ENCODE measurements at places on chromosomes 4 and X.

DNA sequence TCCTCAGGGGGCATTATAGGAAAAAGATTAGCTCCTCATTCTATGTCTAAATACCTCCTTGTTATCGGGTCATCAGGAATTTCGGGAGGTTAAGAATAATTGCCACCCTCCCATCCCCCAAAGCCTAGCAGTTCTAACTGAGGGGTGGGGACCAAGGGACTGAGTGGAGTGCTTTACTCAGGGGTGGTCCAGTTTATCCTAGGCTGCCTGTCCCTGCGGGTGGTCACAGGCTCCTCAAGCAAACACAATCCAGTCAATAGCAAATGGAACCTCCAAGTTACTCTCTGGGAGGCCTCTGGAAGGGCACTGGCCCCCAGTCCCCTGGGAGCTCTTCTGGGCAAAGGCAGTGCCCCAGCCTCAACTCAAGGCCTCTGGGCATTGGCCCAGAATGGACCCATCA is 6.7 kb downstream of the ELF4 start:
- DNase-seq = no peak

DNA sequence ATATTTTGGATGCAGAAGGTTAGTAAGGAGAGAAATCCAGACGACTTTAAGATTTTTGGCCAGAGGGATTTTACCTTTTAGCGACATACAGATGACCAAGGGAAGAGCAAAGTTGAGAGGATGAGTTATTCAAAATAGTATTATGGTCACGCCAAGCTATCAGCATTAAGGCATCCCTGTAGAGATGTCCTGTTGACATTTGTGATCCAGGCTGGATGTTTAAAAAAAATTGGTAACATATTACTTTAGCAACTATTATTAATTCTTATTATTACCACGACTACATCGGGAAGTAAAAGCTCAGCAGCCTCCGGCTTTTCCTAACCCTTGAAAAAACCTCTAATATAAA is 562 bp upstream of the OSTC start:
- DNase-seq = no peak

- DNase-seq = no peak
Measured at GRCh38 chrX:65878456-65878855, 161.4 kb downstream of the VSIG4 start.

DNA sequence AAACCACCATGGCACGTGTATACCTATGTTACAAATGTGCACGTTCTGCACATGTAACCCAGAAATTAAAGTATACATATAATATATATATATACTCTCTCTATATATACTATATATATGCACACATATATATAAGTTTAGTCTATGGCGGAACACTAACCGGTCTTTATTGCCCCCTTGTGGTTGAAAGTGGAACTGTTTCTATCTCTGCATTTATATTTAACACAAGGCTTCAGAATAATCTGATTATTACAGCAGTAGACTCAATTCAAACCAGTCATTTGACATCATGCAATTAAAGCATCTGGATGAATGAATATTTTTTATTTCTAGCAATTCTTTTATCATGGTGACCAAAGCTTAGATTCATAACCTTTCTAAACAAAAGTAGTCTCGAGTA is 14.6 kb downstream of the RAB9B start:
- DNase-seq = no peak

DNA sequence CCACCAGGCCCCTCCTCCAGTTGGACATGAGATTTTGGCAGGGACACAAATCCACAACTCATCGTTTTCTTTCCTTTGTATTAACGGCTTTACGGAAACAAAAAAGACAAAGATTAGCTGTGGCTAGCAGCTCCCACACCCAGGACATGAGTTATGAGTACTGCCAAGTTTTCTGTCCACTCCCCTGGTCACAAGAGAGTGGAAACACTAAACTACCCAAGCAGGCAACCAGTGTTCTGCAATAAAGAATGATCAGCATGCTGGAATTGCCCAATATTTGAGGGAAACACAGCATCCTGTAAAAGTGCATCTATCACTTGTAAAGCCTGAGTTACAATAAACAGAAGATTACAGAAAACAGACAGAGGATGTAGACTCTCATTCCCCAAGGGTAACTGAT is 358.4 kb downstream of the NLGN4X start:
- no peak for DNase-seq

GRCh38 chr4:110164856-110165255 is 33.6 kb downstream of the ELOVL6 start:
- DNase-seq = no peak

- no peak for DNase-seq
Measured at GRCh38 chr4:87541956-87542709, 13.0 kb upstream of the SPARCL1 start.

GRCh38 chr4:10461850-10462400 is 4.7 kb upstream of the ZNF518B start:
- no peak for DNase-seq

DNA sequence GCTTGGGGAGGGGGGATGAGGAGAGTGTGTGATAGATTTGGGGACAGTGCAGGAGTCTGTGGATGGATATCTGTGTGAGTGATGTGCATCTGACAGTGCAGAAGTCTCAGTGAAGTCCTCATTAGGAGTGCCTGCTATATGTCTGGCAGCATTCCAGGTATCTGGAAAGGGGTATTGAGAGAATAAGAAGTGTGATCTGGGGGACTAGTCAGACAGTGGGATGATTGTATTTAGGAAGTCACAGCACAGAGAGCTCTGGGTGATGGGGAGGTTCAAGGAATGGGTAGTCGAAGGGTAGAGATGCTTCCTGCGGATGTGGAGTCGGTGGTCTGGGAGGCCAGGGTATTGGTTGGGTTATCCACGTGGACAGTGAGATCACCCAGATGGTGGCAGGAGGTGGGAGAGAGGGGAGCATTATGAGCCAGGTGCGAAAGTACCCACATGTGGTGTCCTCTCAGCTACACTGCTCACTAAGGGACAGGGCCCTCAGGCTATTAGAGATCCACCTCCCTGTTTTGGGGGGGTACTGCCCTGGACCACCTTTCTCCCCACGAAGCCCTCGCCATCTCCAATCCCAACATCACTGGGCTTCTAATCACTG is 9.8 kb downstream of the MAGED2 start:
- no peak for DNase-seq

- no peak for DNase-seq
Measured at GRCh38 chr4:56222514-56222913, 164.8 kb downstream of the AASDH start.

DNA sequence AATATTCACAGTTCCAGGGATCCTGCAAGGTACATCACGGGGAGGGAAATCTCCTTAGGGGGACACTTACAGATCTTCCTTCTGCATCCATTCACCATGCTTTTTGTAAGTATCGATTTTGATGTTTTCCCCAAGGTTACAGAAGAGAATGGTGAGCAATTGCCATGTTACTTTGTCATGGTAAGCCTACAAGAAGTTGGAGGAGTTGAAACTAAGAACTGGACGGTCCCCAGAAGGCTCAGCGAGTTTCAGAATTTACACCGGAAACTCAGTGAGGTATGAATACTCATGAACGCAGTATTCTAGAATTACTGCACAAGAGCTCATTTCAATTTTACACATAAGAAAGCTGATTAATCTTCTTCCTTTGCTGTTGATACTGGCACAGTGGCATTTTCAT is 53.9 kb downstream of the LRP2BP start:
- DNase-seq = no peak

DNA sequence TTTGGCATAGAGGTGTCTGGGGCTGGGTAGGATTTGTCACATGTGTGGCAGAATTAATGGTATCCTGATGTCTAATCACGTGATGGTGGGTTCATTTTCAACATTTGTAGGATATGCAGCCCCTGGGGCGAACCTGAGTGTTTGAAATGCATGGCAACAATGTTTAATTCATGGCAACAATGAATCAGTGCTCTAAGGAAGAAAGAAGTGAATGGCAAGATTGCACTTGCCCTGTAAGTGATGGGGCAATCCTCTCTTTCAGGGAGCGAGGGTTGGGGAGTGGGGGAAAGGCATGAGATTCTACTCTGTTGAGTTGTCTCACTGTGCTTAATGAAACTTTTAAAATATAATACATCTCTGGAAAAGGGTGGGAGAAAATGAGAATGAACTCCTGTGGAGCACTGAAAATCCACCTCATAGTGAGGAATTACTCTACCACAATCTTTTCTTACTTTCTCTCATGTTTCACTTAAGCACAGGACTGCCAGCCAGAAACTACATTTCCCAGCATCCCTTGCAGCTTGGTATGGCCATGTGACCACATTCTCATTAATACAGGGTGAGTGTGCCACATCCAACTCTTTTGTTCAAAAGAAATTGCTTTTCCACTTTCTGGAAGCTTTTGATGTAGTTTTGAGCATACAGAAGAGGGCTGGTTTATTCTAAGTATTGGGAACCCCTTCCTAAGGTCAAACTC is 64.0 kb upstream of the PGM2 start:
- no peak for DNase-seq

- peak; percentile 9 for DNase-seq
Measured at GRCh38 chr4:76993787-76994641, 44.5 kb downstream of the SEPTIN11 start.

- DNase-seq = peak; percentile 39
Measured at GRCh38 chrX:118974088-118974907, at the start of gene LONRF3. Gene LONRF3 (plus strand): TSS chrX:118974618. CDS start chrX:118974781, 163 bp downstream.

GRCh38 chr4:65535113-65535512 is 135.2 kb downstream of the EPHA5 start:
- no peak for DNase-seq

DNA sequence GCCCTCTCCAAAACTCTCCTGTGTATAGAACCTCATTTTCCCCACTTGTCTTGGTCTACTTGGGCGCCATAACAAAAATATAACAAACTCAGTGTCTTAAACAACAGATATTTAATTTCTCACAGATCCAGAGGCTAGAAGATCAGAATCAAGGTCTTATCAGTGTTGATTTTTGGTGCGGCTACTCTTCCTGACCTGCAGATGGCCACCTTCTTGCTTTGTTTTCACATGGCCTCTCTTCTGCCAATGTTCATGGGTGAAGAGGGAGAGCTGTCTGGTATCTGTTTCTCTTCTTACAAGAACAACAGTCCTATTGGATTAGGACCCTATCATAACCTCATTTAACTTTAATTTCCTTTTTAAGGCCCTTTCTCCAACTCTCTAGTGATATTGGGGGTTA is 177.3 kb downstream of the PABPC4L start:
- DNase-seq = no peak

GRCh38 chr4:102585329-102585728 is 84.2 kb downstream of the NFKB1 start:
- no peak for DNase-seq

- DNase-seq = peak; percentile 18
Measured at GRCh38 chr4:125091-125771, 930 bp downstream of the ZNF718 start.

- no peak for DNase-seq
Measured at GRCh38 chr4:39970671-39971640, 6.8 kb downstream of the PDS5A start.

DNA sequence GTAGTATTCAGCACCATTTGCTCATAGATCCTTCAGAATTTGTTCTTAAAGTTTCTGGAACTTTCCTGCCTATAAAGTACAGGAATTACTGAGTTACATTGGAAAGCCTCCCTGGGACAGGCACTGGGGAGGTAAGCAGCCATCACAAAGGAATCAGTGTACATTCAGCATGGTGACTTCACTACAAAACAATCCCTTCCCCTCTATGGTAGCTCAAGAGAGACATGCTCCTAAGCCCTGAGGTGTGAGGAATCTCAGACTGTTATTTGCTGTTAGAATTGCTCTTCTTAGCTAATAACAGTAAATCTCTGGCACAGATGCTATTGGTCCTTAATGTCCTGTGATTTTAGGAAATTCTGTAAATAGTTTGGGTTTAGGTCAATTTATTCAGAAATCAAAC is 1898.0 kb upstream of the PCDH7 start:
- DNase-seq = no peak

DNA sequence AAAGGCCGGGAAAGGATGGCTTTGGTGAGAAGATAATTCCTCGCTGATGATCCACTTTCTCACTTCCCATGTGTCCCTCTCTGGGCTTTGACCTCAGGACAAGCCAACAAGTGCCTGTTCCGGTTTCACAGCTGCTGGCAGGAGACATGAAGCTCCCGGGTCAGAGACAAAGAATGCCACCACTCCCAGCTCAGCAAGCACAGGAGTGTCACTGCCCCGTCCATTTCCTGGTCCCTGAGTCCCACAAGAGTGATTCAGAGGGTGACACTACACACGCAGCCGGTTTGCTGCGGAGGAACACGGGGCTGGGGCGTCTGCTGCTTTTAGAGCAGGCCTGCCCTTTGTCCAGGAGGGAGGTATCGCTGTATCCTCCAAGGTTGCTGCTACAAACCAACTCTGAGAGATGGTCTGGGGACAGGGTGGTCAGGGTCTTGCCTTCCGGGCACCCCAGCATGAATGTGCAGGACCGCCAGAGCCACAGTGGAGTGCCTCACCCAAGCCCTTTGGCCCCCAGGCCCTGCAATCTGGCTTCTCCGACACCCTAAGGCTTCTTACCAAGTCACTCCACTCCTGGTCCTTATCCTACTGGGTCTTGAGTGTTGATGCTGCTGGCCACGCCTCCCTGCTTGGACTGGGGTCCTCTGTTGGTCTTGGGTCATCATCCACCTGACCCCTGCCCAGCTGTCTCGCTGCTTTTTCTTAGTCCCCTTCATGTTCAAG is 49.5 kb downstream of the CPZ start:
- DNase-seq = no peak

DNA sequence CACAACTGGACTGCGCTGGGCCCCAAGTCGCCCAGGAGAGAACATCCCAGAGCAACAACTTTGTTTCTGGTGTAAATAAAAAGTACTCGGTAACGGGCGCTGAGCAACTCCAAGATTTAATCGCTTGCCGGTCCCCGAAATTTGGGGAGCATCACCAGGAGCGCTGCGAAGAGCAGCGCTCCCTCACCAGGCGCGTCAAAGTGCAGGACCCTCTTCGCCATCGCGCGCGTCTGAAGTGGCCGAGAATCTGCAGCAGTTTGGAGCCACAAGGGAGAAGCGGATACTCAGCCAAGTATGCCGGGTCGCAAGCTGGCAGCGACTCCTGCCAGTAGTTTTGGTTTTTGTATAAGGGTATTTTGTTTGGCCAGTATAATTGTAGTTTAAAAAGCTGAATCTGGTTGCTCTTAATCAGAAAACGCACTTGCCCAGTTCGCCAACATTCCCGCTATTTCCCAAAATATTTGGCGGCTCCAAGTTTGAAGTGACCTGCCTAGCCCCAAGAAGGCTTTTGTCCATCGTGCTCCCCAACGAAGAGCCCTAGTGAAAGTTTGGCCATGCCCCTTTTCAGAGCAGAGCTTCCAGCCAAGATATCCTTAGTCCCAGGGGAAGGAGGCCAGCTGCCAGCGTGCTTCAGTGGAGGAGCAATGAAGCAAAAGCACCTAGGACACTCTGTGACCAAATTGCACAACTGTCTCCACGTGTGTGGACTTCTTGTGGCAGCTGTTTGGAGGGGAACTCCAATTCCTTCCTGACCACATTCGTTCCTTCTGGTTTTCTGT is 557 bp upstream of the KDR start:
- DNase-seq = no peak

- DNase-seq = no peak
Measured at GRCh38 chr4:36761607-36762006, 480.2 kb downstream of the DTHD1 start.

All from stimulated activated CD4-positive, alpha-beta T cell treated with anti-CD3 and anti-CD28 coated beads, Interleukin-2, amount 100 ng/mL, for 48 hours (primary cell).